ENCODE measurements at places on chromosomes 12 and 14.

DNA sequence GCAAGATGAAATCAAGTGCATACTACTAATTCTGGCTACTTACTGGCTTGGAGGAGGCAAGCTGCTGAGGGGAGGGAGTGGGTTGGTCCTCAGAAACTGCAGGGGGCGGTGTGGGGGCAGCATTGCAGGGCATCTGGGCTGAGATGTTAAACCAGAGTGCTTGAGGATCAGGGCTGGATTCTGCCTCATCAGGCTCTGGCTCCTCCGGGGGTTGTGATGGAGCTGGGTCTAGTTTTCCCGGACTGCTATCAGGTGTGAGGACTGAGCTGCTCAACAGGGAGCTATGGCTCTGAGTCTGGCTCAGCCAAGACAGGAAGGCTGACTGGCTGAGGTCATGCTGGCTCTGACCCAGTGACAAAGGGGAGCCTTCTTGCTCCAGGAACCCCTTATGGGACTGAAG, 28.6 kb downstream of the BAZ2A start:
- DNase-seq: no peak

- DNase-seq: no peak
These were observed 271.1 kb downstream of the CCER1 start for GRCh38 chr12:90683871-90684270.

- DNase-seq: peak; percentile 96
These were observed 108.7 kb downstream of the PTGER2 start for GRCh38 chr14:52422650-52423356.

- DNase-seq: peak; percentile 2
These were observed 24.4 kb downstream of the ANKS1B start for GRCh38 chr12:99960311-99960710.

GRCh38 chr14:74324931-74325361, 22.2 kb upstream of the ABCD4 start:
- peak; percentile 43 for DNase-seq

DNA sequence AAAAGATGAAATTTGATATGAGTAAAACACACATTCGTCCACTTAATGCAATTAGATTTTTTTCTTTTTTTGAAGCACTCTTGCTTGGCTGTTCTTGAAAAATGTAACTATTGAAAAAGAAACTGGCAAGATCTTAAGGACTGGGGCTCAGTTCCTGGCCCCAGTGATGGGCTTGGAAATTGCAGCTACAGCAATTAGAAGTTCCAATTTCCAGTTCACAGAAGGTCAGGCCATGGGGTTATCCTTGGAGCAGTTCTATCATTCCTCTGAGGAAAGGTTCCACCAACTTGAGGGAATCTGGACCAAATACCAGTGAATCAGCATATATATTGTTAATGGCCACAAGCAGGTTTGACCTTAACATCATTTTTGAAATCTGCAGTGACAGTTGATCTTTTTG, 18.9 kb downstream of the IGF1 start:
- no peak for DNase-seq

DNA sequence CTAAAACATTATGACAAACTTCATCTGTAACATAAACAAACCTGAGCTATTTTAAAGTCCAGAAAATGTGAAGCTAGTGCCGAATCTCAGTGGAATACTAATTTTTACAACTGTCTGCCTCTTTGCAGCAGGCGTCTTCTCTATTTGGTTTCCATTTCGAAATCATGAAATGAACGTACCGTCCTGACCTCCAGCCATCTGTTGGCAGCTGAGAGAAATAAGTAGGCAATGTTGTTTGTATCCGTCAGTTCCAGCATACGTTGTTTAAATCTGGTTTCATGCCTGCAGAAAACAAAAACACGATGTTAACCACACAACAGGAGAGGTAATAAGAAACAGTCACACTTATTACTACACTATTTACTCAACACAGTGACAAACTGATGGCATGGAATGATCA, 54.3 kb upstream of the KCNJ8 start:
- DNase-seq: peak; percentile 89

DNA sequence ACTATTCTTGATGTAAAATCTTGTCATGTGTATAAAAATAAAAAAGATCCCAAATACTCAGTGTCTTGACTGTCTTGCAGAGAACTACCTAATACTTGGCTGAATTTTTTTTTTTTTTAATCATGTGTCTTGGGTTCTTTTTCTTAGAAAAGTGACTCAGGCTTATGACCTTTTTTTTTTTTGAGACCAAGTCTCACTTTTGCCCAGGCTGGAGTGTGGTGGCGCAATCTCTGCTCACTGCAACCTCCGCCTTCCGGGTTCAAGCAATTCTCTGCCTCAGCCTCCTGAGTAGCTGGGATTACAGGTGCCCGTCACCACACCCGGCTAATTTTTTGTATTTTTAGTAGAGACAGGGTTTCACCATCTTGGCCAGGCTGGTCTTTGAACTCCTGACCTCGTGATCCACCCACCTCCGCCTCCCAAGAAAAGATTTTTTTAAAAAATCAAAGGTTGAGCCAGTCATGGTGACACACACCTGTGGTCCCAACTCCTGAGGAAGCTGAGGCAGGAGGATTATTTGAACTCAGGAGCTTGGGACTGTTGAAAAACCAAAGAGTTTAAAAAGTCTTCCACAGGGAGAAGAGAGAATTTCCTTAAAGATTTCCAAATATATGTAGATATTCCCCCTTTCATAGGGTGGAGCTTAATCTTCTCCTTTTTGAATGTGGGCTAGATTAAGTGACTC, 17.7 kb upstream of the TDG start:
- no peak for DNase-seq

Measured in fibroblast of villous mesenchyme (primary cell).